ENCODE measurements at places on chromosomes 4 and X.

DNA sequence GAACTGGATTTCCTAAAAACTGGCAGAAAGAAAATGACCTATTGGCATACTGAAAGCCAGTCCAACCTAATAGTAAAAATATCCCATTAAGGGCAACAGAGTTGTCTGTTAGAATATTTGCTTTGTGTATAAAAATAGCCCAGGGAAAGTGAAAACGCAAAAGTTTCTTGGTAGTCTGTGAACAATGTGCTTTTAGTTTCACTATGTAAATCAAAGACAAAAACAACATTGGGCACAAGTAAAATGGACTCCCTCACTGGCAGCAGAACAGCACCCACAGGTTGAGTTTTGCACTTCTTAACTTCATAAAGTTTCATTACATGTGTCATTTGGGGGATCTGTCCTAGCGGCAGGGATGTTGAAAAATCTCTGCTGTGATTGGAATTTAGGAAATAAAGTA lies 4.3 kb upstream of the FGG start:
- no peak for DNase-seq

GRCh38 chr4:26330946-26331345 lies 10.1 kb downstream of the RBPJ start:
- no peak for DNase-seq

DNA sequence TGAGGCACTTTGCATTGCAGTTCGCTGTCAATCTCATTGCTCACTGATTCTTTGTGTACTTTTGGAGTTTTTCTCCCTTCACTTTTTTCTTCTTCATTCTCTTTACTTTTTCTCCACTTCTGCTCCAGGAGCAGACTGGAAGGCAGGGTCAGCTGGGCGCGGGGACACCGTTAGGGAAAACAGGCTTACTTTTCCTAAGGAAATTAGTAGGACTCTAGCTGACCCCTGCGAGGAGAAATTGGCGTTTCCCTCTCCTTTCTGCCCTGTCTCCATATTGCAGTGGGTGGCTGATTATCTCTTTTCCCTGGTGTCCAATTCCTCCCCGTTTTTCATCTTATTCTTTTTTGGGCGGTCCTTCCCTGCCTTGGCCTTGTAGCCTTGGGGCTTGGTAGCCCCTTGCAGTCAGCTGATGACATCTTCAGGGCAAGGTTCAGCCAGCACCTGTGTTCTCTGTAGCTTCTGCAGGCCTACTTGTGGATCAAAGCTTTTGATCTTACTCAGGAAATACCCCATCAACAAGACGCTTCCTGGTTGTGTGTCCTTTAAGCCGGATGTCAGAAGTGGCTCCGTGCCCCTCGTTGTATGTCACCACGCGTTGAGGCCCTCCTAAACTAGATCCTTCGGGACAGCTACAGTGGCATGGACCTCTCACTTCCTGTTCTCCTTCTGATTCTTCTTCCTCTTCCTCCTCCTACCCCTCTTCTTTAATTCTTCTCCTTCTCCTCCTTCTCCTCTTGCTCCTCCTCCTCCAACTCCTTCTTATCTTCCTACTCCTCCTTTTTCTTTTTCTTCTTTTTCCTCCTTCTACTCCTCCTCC lies 36.1 kb downstream of the NBDY start:
- no peak for DNase-seq

DNA sequence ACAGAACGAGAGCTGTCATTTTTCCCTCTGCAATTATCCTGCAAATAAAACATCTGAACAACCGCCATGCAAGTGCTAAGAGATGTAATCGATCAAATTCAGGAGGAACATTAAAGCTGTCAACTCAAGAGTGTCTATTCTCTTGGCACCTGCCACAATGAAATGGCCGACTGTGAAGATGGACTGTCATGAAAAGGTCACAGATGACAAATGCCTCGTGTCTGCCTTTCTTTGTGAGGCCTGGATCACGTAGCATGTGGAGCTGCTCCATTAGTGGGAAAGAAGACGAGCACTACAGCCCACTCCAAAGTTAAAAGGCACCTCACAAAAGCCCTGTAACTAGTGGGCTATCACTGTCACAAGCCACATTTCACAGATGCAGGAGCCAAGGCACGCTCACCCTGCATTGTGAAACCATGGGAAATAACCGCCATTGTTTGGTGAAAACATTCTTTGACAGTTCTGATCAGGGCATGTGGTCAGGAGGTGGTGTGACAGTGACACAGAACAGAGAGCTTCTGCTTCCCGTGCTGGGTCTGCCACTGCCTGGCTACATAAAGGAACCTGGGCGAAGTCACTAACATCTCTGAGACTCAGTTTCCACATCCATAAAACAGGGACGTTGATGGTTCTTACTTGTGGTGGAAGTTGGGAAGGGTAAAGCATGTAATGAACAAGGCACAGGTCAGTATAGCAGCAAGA lies 98.9 kb downstream of the EVC2 start:
- DNase-seq, result no peak

- peak; percentile 89 for DNase-seq
These were observed 8.6 kb upstream of the ZNF157 start for GRCh38 chrX:47361538-47362511.

GRCh38 chr4:136939781-136940180 lies 592.5 kb downstream of the PCDH18 start:
- DNase-seq, result no peak

GRCh38 chr4:162475246-162475645 lies 311.4 kb upstream of the FSTL5 start:
- no peak for DNase-seq

DNA sequence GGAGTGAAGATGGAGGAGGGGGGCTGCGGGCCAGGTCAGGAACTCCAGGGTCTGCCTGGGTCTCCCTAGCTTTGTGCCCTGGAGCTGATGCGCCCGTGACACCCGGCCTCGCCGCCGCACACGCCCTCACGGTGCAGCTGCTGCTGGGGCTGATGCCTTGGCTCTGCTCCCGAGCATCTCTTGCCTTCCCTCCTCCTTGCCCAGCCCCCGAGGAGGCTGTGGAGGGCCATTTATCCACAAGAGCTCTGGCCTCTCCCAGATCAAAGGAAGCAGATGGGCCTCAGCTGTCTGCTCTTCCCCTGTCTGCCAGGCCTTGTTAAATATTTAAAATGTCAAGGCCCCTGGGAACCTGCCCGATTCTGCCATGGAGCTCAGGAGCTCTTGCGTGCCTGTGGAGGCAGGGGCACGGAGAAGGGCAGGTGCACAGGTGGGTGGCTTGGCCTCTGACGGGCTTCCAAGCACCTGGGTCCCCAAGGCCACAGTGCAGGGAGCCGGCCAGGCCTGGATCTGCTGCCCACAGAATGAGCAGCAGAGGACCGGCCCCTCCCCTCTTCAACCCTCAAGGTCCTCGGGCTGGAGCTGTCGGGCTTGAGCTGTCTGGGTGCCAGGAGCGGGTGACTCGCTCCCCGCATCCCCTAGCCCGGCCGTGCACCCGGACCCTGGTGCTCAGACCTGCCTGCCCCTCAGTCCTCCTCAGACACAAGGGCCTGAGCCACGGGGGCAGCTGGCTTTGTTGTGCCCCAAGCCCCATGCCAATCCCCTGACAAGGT lies 20.3 kb downstream of the ATP2B3 start:
- no peak for DNase-seq

DNA sequence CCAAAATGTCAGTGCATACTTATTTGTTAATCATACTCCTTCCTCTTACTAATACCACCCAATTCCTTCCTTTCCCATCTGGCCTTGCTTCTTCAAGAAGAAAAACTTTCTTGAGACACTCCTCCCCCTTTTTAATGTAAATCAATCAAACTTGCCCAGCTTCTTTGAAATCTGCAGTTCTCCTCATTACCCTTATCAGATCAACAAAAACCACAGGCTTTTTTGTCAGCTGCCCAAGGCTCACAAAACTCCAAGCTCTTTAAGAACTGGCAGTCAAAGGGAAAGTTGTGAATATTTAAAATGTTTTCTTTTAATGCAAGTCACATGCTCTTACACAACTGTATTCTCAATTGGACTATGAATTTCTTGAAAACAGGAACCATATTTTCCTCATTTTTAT lies 11.3 kb upstream of the MYOZ2 start:
- DNase-seq, result no peak

DNA sequence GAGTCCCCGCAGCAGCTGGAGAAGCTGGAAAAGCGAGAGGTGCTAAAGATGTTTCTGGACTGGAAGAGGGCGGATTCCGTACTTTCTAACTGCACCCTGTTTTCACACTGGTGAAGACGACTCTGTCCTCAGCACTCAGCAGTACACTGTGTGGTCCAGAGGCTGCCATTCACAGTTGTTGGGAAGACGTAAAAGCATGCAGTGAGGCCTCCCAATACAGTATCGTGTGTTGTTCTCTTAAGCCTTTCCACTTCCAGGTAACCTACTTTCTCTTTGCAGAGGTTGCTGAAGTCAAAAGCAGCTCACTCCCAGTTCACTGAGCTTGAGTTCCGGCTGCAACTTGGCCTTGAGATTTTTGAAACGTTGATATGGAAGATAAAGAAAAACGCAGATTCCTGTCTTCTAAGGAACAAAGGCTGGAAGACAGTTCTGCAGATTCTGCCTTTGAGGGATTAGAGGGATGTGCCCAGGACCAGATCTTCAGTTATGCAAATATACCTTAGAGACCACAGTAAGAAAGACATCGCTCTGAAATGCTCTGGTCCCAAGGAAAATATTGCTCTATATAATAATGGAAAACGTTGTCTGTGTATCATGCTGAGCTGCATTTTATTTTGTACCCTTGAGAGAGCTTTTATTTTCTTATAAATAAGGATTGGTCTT lies 540.9 kb downstream of the TRIML1 start:
- no peak for DNase-seq

- DNase-seq, result no peak
These were observed 26.9 kb upstream of the GJB1 start for GRCh38 chrX:71195964-71196649.

- DNase-seq, result no peak
These were observed 1.7 kb upstream of the TMEM271 start for GRCh38 chr4:577499-578450.

- no peak for DNase-seq
These were observed 229.4 kb upstream of the GALNTL6 start for GRCh38 chr4:171583790-171584189.

- no peak for DNase-seq
These were observed 32.5 kb upstream of the TASL start for GRCh38 chrX:30610026-30610425.

DNA sequence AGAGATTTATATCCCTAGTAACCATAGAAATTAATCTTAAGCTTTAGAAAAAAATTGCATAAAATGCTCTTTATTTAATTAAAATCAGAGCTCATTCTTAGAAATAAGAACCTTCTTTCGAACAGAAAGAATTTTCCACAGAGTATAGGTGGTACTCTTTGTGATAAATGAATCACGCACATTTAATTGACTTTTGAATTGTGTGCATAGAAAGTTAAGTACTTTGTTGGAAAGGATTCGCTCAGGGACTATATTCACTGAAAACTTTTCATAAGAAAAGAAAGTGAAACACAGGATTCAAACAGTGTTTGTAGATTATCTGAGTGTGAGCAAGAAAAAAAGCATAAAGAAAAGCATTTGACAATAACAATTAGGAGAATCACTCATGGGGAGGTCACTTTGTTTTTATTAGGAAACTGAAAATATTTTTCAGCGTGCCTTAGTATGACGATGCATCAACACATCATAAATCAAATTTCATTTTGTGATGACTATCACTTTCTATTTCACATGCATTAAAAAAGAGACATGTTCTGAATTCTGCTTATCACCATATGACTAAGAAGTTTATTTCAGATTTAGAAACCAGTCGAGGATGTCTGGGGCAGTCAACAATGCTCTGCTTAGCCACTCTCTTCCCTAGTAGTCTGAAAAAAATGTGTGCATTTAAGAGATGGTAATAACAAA lies 49.5 kb downstream of the STX18 start:
- peak; percentile 18 for DNase-seq

GRCh38 chr4:149409146-149409545 lies 406.5 kb downstream of the IQCM start:
- peak; percentile 73 for DNase-seq

GRCh38 chr4:113604955-113605354 lies 156.6 kb downstream of the CAMK2D start:
- no peak for DNase-seq

DNA sequence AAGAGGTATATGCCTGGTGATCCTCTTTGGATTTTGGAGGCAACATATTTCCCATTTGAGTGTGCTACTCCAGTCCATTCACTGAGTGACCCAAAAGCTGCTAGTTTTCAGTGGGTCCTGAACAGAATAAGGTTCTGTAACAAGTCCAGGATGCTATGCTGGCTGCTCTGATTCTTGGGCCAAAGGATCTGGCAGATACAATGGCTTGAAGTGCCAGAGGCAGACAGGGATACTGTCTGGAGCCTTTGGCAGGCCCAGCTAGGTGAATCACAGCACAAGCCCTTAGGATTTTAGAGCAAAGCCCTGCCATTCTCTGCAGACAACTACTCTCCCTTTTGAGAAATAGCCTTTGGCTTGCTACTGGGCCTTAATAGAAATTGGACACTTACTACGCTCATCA lies 40.6 kb downstream of the DCHS2 start:
- DNase-seq, result no peak

DNA sequence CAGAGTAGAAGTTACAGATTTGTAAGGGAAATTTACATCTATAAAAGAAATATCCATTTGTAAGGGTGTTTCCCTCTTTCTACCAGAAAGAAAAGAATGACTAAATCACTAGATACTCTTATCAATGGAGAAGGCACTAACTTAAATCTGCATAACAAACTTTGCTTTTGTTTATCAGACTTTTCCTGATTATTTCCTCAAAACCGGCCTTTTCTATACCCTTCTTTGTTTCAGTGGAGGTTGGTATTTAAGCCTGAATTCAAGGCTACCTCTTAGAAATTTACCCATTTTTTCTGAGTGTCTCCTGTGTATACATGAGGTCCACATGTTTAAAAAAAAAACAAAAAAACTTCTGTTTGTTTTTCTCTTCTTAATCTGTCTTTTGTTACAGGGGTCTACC lies 80.4 kb upstream of the GRPR start:
- DNase-seq, result no peak

DNA sequence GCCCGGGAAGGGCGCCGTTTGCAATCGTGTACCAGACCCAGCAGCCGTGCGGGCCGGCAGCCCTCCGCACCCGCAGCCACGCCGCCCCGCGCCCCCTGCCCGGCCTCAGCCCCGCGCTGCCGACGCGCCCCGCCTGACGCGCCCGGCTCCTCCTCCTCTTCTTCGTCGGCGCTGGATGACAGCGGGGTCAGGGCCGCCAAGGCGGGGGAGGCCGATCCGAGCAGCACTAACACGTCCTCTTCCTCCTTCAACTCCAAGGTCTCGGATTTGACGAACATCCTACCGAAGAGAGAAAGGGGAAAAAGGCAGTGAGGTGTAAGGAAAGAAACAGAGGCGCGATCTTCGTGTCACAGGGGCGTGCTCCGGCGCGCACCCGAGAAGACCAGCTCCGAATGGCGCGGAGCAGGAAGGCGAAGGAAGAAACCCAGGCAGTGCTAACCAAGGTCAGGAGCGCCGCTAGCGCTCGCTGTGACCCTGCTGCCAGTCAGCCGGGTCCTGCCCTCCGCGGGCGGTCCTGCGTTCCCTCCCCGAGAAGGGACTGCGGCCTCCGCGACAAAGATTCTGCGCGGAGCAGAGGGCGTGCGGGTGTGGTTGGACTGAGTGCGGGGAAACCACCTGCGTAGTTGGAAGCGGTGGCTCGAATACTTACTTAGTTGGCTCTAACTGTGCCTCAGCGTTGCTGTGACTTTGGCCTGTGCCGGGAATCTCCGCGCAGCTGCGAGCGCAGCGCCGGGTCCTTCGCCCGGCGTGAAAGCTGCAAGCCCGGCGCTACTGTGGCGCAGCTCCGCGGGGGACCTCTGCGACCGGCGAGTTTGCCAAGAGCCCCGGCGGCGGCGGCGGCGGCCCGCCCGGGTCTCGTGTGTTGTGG lies 548 bp downstream of the NEUROG2 start:
- no peak for DNase-seq

- peak; percentile 44 for DNase-seq
These were observed 2.5 kb downstream of the COQ2 start for GRCh38 chr4:83282049-83282535.

- no peak for DNase-seq
These were observed 647.0 kb downstream of the IQCM start for GRCh38 chr4:149168645-149169044.
